ENCODE measurements at places on chromosomes 7 and 10. TPM values are rescaled to one million over a fixed set of nuclear protein-coding genes. Genes with fewer than 3 reads are reported as not detected.

OR2A5 gene
- not detected for total RNA-seq

NPS gene
- total RNA-seq, result not detected

CRTAC1 gene
- total RNA-seq, result not detected

SEMA3D gene
- 12.1 TPM for total RNA-seq

DHX32 gene
- total RNA-seq, result 36.0 TPM

All from fibroblast of lung (primary cell).